Thoracic aorta (tissue), 2 donors: ENCODE measurements at places on chromosomes 5 and 9.

DNA sequence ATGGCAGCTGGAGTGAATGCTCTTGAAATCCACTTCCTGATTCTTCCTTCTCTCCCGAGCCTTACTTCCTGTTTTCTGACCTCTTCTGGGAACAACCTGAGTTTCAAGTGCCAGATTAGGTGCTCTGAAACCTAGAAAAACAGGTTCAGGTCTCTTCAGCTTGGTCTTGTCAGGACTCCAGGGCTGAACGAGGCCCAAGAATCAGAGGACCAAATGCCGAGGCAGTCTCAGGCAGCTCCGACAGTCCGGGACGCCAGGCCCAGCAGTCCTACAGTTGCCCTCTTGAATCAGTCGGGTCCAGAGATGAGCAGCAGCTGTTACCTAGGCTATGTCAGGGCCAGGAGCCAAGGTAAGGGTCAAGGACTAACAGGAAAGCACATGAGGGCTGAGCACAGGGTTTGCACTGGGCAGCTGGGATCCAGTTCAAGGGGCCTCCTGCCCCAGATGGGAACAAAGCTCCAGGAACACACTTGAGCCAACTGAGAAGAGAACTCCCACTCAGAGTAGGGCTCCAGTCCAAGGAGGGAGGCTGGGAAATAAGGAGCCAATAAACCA is 38.3 kb upstream of the ADRA1B start:
- DNase-seq: no peak

GRCh38 chr5:141343953-141344463 is 379 bp downstream of the PCDHGA3 start:
- no peak for DNase-seq

DNA sequence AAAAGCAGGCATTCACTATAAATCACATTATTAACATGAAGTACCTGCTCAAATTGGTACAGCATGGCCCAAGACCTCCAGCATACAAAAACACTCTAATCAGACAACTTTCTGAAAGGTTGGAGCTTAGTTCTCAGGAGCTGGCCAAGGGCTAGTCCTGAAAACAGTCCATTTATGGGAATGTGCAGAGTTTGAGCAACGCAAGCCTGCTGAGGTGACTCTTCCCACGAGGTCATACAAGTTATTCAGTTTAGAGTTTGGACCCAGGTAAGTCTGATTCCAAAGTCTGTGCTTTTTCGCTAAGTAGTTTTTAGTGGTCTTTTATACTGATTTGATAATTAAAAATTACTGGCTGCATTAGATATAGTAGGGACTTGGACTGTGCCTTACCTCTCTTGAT is 52.6 kb downstream of the AP3S1 start:
- DNase-seq: no peak

DNA sequence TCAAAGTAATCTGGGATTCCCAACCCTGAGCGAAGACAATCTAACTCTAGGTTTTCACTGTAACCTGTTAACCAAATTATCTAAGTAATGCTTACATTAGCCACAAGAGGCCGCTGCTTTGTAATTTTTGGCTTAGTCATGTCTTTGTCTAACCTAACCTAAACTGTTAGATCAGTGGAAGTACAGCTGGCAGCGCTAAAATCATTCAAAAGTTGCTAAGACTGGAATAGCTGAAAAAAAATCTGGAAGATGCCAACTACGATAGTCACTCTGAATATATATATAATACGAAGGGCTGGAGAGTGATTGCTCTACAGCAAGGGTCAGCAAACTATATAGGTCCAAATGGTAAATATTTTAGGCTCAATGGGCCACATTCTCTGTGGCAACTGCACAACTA is 60.2 kb downstream of the FBXO38 start:
- DNase-seq: no peak

GRCh38 chr5:36536616-36537005 is 69.8 kb upstream of the SLC1A3 start:
- DNase-seq: no peak

- no peak for DNase-seq
Observed at GRCh38 chr9:69671311-69671878, 776 bp downstream of the APBA1 start.
